ENCODE measurements at places on chromosomes 1 and 21.

- DNase-seq, result no peak
These were observed 922 bp upstream of the FCRLB start for GRCh38 chr1:161720422-161720821.

- DNase-seq, result no peak
These were observed 134.9 kb downstream of the FASLG start for GRCh38 chr1:172793823-172794222.

DNA sequence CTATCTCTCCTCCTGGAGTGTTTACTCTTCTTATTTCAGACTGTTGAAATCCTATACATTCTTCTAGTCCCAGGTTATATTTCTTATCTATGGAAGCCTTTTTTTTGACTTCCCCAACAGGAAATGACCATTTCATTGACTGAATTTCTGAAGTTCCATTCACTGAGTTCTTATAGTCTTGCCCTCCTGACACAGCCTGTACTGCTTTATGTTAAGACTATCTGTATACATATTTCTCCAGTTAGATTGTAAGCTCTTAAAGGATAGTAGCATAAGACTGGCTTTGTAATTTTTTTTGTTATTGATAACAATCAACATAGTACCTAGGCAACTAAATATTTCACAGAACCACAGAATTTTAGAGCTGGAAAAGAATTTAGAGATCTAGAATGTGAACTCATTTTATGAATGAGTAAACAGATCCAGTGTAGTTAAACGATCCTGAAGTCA, 14.9 kb upstream of the MACF1 start:
- no peak for DNase-seq

DNA sequence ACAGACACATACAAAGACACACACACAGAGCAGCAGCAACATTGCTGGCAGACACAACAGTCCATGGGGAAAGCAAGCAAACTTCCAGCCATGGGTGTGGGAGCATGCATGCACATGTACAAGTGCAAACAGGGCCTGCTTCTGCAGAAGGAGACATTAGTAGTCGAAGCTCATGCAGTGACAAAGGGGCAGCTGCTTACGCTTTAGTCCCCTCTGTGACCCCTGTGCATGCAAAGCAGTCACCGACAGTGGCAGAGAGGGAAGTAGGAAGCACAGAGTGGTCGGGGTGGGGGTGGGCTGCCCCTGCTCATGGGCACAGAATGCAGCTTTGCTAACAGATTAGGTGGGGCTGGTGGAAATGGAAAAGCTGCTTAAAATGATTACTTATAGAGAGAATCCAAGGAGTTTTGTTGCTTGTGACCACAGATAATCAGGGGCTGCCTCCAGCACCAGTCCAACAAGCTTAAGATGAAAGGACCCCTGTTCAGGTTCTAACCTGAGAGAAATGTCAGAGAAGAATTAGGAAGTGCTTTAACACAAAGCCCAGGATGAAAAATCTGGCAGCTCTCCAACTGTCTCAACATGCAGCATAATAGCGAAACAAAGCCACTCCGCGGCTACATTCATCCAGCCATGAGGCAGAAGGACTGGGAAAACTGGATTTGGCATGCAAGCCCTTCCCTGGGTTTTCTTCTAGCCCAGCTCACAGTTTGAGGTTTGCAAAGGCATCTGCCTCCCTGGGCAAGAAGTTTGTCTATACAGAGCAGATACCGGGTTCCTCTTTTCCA, 378.9 kb downstream of the KCNH1 start:
- DNase-seq, result no peak

- no peak for DNase-seq
These were observed 1.8 kb downstream of the TRIM46 start for GRCh38 chr1:155175281-155175926.

DNA sequence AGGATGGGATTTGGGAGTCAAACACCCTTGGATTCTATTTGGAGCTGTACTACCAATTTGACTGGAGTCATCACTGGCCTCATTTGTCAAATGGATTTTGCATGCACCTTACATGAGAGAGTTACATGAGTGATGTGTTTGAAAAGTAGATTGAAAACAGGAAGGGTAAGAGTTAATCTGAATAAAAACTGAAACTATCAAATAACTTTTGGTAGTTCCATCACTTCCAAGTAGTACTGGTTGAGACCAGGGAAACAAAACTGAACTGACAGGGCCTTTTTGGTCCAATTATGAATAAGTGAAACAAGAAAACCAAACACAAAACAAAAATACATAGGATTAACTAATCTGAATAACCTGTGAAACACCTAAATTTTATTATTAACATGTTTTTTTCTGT, 30.2 kb downstream of the NUCKS1 start:
- no peak for DNase-seq

GRCh38 chr1:247112479-247112781, 8.3 kb upstream of the ZNF669 start:
- DNase-seq, result no peak

DNA sequence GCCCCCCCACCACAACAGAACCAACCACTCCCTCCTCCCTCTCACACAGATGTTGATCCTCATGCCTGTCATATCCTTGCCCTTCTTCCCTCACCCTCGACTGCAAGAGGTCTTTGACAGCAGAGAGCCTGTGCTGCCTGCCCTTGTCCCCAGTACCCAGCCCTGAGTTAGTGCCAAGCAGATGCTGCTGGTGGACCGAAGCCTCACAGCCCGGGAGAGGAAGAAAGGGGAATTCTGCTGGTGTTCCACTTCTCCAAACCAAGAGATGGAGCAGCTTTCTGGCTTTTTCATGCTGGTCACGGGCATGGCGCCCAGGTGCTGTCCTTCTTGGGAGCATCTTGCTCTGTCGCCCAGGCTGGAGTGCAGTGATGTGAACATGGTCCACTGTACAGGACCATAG, 69.1 kb downstream of the SLC66A1 start:
- DNase-seq, result no peak

- no peak for DNase-seq
These were observed 103.5 kb upstream of the TLR5 start for GRCh38 chr1:223246476-223247112.

- DNase-seq, result no peak
These were observed 32.7 kb downstream of the UMODL1 start for GRCh38 chr21:42103843-42104242.

DNA sequence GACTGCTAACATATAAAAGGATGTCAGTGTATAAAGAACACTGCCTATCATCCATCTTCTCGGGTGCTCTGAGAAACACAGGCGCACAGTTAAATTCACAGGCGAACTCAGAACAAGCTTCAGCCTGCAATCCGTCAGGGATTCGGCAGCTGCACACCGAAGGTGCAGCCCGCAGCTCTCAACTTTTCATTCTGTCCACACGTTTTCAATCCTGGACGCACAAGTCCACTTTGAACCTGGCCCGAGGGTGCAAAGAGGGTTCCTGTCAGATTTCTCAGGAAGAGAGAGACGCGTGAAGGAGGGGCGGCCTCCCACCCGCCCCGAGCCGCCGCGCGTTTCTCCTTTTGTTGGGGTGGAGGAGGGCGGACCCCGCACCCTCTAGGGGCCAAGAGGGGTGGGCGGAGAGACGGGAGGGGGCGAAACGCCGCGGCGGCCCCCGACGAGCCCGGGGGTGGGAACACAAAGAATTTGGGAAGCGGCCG, 724 bp downstream of the DOCK7 start:
- DNase-seq, result peak; percentile 25

- DNase-seq, result no peak
These were observed 81.0 kb downstream of the CNIH3 start for GRCh38 chr1:224696891-224697765.

- no peak for DNase-seq
These were observed 448.3 kb downstream of the MATN1 start for GRCh38 chr1:30274976-30275621.

- DNase-seq, result no peak
These were observed 139.0 kb downstream of the SDCCAG8 start for GRCh38 chr1:243394601-243395464.
